SJSA1 (cell line): ENCODE measurements at places on chromosomes 13 and 19. TPM values are rescaled to one million over a fixed set of nuclear protein-coding genes. Genes with fewer than 3 reads are reported as not detected.

TMEM145 gene
- total RNA-seq = not detected in 2 replicates

CYP4F11 gene
- not detected in 2 replicates for total RNA-seq

ZNF841 gene
- 7.6 and 13.6 TPM in 2 replicates for total RNA-seq

ICAM4 gene
- not detected in 2 replicates for total RNA-seq

KHSRP gene
- 66.3 and 129 TPM in 2 replicates for total RNA-seq

APOE gene
- total RNA-seq = 1.7 TPM in 2 replicates

RFPL4AL1 gene
- not detected in 2 replicates for total RNA-seq

KLK6 gene
- not detected in 2 replicates for total RNA-seq

PSG3 gene
- total RNA-seq = not detected in 2 replicates

ADGRL1 gene
- 4.9 and 22.4 TPM in 2 replicates for total RNA-seq

CERS1 gene
- total RNA-seq = not detected in 2 replicates

CATSPERD gene
- not detected in 2 replicates for total RNA-seq

ZNF101 gene
- 4.2 and 11.2 TPM in 2 replicates for total RNA-seq

CRB3 gene
- total RNA-seq = not detected in 2 replicates

STRN4 gene
- 91.1 and 112 TPM in 2 replicates for total RNA-seq

KLK14 gene
- not detected in 2 replicates for total RNA-seq

EHD2 gene
- 25.7 and 35.9 TPM in 2 replicates for total RNA-seq

PSG1 gene
- 0.05 TPM in 1 of 2 replicates, not detected in the other for total RNA-seq

SYNGR4 gene
- total RNA-seq = not detected in 2 replicates
